ENCODE measurements at places on chromosomes 13 and 19.

DNA sequence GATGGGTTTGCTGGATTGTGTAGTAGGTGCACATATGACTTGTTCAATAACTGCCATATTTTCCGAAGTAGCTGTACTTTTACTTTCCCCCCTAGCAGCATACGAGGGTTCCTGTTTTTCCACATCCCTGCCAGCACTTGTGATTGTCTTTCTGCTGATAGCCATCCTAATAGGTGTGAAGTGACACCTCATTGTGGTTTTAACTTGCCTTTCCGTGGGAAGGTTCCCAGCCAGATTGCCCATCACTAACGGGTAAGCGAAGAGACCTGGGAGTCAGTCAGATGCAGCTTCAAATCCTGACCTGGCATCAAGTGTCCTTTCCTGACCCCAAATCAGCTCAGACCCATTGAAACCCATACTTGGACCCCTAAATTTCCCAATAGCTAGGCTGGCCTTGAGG lies 4.5 kb downstream of the CLPTM1 start:
- no peak for DNase-seq

GRCh38 chr13:113616281-113616906 lies 31.8 kb downstream of the TFDP1 start:
- DNase-seq: no peak

DNA sequence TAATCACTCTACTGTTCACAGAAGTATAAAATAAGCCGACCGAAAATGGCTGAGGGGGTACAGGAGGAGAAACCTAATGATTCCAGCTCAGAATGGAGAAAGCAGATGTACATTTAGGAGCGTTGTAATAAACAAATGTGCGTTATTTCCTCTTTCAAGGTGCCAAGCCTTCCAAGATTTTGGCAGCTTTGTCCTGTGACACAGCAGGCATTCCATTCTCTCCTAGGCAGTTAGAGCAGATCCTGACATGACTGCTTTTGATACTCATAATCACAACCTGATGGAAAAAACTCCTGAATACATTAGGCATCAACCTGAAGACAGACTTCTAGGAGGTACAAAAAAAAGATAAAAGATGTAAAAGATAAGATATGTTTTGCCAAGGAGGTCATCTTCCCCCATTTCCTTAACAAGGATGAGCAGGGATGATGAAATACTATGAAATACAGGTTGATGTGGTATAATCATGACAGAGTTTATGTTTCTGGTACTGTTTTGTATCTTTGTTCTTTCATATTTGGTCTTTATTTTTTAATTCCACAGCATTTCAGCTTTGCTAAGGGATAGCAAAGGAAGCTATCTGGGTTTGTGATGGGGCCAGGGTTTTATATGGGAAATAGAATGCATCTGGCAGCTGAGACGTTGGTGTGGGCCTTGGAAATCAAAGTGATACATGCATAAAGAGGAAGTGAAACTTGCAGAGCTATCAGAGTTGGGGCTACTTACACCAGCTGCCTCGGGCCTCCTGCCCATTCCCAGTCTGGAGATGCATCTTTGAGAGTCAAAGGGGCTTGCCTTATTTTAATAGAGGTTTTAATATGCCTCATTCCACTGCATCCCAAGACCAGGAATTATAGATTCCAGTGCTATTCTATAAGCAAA lies 222.5 kb downstream of the OXGR1 start:
- no peak for DNase-seq

GRCh38 chr13:112140366-112140765 lies 73.4 kb downstream of the SOX1 start:
- no peak for DNase-seq

DNA sequence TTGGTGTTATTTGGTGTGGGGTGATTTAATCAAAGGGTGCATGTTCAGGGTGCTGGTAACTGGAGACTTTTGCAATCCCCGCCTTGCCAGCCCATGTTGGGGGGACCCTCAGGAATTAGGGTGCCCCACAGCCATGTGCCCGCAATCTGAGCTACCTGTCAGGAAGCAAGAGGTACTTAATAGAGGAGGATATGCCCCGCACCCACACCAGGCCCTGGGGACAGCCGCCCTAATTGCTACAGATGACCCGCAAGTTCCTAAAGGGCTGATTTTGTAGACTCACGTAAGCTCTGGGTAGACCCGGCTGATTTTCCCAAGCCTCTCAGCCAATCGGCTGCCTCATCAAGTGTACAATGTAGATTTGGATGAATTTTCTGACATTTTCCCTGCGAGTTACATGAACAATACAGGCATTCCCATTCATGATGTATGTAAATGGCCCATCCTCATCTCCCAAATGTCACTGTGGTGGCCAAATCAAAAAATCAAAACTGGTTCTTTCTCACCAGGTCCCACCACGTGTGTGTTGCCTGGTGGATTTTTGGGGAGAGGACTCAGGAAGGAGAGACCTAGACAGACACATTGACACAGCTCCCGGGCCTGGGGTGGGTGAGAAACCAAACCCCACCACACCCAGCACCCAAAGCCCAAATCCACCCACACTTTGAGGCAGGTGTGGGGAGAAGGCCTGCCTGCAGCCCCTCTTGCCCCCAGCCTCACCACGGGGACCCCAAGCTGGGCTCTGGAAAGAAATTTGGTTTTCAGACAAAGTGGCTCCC lies 119.2 kb upstream of the SPACA7 start:
- no peak for DNase-seq
